Activated naive CD4-positive, alpha-beta T cell treated with Interleukin-2 at 50 U/mL for 16 hours (primary cell): ENCODE measurements at places on chromosomes 4 and X.

DNA sequence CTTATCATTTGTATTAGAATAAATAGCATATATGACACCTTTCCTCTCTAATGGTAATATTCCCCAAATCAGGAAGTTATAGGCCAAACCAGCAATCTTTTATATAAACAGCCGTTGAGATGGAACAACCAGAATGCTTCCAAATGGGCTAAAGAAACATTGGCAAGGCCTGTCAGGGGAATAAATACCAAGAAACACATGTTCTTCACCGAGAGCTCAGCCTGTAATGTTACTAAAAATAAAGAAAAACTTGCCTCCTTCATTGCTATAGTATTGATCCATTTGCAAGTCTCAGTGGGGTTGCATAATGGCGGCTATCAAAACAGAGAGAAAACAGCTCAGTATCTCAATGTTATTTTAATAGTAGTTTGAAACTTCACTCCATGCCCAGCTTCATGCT, 104.9 kb downstream of the FAM13A start:
- DNase-seq = no peak

DNA sequence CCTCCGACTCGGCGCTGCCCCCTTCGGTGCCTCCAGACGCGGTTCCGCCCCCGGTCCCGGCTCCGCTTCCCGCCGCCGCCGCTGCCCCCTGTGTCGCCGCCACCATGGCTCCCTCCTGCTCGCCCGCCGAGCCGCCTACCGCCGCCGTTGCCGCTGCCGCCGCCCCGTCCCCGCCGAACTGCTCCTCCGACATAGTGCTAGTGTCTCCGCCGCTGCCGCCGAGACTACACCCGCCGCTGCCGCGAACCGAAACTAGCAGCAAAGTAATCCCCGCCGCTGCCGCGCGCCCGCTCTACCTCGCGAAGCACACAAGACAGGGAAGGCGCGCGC, 340 bp downstream of the HNRNPD start:
- no peak for DNase-seq

DNA sequence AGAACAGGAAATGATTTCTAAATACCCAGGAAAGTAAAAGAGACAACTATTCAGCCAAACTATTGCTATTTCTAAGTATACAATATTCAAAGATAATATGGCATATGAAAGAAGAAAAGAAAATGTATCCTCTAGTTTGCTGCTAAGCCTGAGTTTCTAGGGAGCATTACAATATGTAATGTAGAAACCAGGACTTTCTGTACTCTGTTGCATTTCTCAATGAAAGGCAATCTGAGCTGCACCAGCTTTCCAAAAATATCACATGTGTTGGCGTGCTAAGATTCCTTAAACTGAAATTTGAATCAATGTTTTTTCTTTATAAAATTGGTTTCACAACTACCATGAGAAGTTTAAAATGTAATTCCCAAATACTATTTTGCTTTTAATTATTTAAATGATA, 129.6 kb downstream of the ANK2 start:
- DNase-seq = no peak

GRCh38 chrX:40945361-40945713, 139.9 kb upstream of the USP9X start:
- no peak for DNase-seq

- no peak for DNase-seq
Observed at GRCh38 chr4:169632896-169633295, 12.5 kb downstream of the CLCN3 start.

GRCh38 chrX:84415140-84415539, 87.1 kb downstream of the HDX start:
- no peak for DNase-seq

DNA sequence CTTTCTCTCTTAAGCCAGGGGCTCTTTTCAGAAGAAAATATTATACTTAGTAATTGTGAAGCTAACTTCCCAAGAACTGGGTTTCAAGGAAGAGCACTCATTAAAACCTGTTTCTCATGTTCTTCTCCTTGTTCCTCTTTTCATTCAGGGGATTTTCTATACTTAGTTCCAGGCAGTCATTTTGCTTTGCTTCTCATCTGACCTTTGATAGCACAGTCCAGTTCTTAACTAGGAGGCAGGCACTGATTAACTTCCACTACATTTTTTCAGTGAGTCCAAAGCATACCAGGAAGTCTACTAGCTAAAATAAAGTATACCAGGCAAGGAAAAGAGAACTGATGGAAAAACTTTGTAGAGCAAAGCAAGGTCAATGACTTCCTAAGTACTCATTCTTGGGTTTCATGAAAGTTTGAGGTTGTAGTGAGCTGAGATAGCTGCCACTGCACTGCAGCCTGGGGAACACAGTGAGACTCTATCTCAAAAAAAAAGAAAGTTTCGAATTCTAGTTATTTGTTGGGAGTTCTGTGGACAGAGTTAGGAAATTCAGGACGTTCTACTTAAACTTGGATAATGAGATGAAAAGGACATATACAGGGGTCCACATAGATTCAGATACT, 190.1 kb upstream of the HS3ST1 start:
- no peak for DNase-seq

DNA sequence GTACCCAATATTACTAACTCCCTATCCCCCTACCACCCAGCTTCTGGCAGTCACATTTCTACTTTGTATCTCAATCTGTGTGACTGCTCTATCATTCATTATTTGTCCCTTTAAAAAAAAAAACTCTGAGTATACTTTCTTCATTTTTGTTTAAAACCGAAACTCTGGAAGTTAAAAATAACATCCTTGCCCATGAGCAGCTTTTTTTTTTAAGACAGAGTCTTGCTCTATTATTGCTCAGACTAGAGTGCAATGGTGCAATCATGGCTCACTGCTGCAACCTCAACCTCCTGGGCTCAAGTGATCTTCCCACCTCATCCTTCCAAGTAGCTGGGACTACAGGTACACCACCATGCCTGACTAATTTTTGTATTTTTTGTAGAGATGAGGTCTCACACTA, 15.8 kb downstream of the UBE2K start:
- DNase-seq = no peak

GRCh38 chr4:152591876-152592275, 56.0 kb upstream of the FBXW7 start:
- no peak for DNase-seq
